ENCODE measurements at places on chromosomes 1 and 21.

DNA sequence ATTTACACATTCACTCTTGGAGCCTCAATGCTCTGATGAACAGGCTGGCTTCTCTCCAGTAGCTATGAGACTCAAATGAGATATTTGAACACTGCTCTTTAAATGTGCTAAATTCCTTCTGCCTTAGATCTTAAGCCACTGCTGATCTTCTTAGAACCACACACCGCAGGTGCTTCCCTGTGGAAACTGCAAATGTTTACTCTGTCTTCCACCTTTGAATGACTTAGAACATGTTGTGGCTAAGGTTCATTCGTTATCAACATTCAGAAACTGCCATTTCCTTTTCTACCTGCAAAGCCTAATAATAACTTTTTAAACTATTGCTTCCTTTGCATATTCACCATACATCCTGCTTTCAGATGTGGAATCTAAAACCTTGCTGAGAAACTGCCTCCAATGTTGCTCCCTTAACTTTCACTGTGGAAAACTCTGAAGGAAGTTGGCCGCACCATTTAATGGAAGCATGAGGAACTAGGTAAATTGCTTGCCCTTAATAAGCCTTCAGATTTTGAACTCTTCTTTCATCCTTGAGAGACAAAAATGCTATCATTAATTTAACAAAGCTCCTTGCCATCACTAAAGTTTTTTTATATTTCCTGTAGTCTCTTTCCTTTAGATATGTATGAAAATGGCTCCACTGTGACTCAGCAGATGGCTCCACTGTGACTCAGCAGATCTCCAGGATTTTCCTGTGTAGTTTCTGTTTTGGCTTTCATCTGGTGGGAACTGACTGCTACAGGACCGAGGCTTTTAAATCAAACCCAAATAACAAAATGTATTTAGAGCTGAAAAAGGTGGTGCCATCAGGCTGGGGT is 143.8 kb downstream of the TNFSF18 start:
- no peak for DNase-seq

- DNase-seq, result no peak
Measured at GRCh38 chr1:215923129-215923824, 356.2 kb downstream of the KCTD3 start.

DNA sequence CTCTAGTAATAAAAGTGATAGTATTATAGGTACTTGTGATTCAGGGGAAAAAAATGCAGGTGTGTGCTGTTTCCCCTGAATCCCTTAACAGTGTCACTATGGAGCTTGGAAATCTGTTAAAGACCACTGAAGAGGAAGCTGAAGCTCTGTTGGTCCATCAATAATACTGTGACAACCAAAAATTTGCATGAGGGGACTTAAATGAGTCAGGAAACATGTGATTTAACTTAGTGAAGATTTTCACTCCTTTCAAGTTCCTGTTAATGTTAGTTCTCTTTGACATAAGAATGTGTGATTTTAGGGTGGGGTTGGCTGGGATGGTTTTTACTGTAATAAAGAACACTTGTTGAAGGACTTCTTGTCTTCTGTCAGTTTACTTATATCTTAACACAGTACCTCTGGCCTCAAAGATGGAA is 32.0 kb downstream of the VANGL2 start:
- DNase-seq, result no peak

DNA sequence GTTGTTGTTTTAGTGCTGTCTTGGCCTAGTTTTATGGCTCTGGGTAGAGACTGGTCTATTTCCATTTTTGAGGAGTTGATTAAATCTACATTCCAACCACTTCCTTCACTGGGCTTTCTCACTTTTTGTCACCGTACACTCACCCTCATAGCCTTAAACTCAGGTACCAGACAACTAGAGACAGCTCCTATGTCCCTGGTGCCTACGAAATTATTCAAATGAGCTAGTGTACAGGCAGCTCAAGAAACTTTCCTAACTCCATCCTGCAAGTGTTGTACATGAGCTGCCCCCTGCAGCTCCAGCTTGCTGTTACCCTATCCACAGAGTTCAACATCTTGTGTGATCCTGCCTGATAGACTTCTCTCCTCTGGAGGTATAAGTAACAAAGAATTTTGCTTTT is 704.8 kb upstream of the RGS18 start:
- DNase-seq, result no peak

DNA sequence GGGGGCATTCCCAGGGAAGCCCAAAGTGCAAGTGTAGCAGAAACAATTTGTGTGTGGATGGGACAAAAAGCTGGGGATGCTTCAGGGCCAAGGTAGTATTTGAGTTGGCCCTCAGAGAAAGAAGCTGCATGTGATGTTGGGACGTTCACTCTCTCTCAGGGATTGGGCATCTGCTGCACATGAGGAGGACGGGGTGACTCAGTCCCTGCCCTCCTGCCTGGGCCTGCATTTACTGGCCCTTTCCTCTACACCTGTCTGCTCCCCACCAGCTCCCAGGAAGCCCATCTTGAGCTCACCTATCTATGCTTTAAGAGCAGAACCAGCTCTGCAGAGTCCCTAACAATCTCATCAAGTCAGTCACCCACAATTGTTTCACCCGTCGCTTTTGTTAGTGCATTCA is 23.5 kb upstream of the MPZL1 start:
- no peak for DNase-seq

DNA sequence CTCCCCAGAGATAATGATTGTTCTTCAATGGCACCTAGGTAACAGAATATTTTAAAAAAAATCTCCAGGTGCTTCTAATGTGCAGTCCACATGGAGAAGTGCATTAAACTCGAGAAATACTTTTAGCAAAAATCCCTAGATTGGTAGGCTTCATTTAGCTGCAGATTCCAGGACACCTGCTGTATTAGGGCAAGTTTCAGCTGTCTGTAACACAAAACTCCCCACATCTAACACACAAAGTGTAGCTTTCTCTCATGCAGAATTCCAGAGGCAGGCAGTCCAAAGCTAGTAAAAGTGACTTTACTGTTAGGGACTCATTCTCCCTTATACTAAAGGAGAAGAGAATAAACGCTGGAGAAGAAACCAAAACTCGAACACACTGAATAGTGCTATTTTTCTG is 1414.3 kb upstream of the B3GALT2 start:
- DNase-seq, result no peak
